ENCODE measurements at places on chromosomes 2 and 18.

- no peak for DNase-seq
Measured at GRCh38 chr2:60416221-60417008, 137.0 kb downstream of the BCL11A start.

DNA sequence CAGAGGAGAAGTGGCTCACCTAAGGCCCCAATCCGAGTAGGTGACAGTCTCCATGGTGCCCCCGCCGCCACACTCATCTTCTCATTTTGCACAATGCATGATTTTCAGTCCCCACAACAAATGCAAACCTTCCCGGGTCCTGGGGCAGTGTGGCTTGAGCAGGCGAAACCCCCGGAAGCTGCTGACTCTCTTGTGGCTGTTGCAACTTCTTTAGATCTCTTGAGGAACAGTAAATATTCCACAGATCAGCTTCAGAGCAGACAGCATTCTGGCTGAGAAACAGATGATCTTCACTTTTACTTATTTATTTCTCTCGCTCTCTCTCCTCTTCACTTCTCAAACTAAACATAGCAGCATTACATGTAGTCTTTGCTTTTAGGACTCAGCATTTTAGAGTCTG, 51.9 kb downstream of the ASAP2 start:
- no peak for DNase-seq

- no peak for DNase-seq
Measured at GRCh38 chr2:111702804-111703196, 181.2 kb downstream of the ANAPC1 start.

DNA sequence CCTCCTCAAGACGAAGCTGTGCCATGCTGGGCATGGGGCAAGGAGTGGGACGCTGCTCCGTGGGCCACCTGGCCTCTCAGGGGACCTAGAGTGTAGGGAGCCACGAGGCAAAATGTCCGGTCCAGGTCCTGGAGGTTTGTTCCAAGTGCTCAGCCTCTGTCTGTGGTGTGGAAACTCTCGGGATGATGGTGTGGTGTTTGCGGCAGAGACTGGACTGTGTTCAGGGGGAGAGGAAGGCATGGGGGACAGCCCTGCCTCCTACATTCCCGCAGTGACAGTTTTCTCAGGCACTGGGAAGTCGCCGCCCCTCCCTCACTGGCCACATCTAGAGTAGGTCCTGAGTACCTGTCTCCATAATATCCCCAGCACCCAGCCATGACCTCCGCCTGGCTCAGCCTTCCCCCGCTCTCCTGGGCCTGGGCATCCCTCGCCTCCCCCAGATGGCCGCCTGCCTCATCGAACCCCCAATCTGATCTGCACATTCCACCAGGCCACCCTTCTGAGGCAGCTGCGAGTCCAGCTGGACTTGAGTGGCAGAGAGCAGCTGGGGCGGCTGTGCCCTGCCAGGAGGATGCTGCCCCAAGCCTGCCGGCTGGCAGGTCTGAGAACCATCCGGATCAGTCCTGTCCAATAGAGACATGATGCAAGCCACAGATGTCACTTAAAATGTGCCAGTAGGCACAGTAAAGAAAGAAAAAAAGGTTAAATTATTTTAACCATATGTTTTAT, 6.2 kb downstream of the KCNIP3 start:
- DNase-seq, result no peak

DNA sequence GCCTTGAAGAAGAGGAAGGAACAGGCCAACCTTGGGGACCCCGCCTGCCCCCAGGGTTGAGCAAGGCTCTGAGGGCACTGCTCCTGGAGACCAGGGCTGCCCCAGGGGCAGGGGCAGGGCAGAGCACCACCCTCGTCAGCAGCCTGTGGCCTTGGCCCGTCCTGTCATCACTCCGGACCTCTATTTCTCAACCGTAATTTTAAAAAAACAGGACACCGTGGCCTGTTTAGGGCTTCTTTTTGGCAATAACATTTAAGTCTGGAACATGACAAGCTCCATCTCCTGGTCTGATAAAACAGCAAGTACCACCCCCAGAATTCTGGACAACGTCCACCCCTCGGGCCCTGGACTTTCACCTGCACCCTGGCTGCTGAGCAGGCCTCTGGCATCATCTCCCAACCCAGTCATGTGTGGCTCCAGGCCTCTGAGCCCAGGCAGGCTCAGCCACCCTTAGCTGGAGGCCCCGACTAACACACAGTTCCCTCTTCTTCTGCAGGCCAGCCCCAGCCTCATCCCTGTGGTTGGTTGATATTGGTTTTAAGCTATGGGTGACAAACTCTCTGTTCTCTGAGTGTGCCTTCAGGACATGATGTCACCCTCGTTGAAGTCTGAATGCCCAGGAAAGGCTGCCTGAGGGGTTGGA, 22.6 kb upstream of the ID2 start:
- DNase-seq, result no peak

- DNase-seq, result no peak
Measured at GRCh38 chr18:32299484-32299883, 109.6 kb downstream of the MEP1B start.

DNA sequence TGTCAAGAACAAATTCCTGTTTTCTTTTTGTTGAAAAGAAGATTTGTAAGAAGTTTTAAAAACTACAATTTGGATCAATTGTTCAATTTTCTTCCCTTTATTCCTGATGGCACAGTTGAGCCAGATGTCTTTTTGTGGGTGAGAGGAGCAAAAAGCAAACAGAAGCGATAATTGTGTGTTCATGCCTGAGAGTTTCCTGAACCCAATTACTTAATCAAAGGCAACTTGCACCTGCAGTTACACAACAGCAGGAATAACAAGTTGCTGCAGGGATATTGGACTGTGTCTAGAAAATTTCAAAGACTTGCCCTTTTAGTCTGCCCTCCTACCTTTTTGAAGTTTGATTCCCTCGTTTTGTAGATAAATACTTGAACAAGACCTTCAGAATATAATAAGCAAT, 383.6 kb downstream of the DSEL start:
- peak; percentile 68 for DNase-seq

DNA sequence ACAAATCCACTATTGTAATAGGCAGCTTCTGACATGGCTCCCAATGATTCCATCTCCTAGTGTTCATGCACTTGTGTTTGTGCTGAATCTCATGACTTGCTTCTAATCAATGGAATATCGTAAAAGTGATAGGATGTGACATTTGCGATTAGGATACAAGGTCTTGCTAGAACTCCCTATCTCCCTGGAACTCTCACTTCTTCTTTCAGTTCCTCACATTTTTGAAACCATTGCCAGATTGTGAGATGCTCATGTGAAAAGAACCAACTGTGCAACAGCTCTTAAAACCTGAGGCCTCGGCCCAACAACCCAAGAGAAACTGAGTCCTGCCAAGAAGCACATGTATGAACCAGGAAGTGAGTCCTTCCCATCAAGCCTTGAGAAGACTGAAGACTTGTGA, 226.9 kb upstream of the DTNA start:
- DNase-seq, result no peak

DNA sequence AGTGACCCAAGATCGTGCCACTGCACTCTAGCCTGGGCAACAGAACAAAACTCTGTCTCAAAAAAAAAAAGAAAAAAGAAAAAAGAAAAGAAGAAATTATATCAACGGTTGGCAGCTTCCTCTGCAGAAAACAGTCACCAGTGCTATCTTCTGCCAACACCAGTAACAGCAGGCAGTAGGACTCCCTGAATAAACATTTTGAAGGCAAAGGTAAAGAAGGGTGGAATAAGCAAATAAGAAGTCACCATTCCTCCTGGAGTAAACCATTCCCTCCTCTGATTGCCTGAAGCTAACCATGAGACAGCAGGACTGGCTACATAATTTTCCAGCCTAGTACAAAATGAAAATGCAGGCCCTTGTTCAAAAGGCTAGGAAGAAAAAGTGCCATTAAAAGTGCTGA, 9.0 kb upstream of the RNF103 start:
- DNase-seq, result no peak

DNA sequence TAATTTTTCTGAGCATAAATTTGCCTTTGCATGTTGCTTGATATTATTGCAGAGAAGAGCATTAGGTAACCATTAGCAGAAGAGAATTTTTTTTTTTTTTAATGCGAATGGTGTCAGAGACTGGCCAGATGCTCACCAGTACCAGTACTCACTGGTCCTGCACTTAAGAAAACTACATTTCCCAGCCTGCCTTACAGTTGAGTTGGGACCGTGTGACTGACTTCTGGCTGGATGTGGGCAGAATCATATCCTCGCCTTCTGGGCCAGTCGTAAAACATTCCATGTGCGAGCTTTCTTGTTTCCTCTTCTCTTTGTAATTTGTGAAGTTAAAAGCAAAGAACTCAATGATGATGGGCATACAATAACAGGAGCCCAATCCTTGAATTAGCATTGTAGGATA, 132.4 kb downstream of the LRRC30 start:
- no peak for DNase-seq

GRCh38 chr2:238888781-238889180, 40.9 kb downstream of the TWIST2 start:
- DNase-seq, result no peak

DNA sequence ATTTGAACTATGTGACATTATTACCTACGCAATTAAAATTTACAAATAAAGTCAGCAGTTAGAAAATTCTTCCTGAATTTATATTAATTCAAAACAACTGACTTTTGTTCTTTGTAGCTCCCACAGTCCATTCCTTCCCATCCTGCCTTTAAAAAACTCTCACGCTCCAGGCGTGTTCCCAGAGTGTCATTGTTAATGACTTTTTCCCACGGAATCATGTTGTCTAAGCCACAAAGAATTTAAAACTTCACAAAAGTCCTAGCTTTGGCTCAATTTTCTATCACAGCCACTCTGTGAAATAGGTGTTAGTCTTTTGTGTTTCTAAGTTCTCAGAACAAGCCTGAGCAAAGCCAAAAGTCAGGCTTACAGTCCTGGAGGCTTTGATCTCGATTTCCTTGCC, 26.5 kb downstream of the SLC1A4 start:
- no peak for DNase-seq

DNA sequence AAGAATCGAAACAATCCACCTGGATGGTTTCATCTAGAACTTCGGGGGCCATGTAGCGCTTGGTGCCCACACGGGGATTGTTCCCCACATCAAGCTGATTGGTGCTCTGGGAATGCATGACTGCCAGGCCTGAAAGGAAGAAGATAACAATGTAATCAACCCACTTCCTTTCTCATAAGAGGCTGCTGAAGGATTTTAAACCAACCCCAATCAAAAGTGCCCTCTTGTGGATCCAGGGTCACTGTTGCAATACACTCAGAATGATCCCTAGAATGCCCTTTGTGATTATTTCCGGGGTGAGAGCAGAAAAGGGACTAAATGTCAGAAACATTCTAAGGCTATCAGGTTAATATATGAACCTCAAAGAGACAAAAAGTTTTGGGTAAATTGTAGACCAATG, 115.2 kb downstream of the ACVR1 start:
- no peak for DNase-seq
